ENCODE measurements at places on chromosomes 4 and X.

- H3K27me3 ChIP-seq = no peaks in the 10 kb centered on the region
- no peak overlapping the region for H3K4me3 ChIP-seq
- peaks cover 3% of the 10 kb centered on the region for H3K36me3 ChIP-seq
- no peak for DNase-seq
- H3K27ac ChIP-seq = no peak overlapping the region
These were observed 102.4 kb upstream of the TLR3 start for GRCh38 chr4:185966549-185966948.

DNA sequence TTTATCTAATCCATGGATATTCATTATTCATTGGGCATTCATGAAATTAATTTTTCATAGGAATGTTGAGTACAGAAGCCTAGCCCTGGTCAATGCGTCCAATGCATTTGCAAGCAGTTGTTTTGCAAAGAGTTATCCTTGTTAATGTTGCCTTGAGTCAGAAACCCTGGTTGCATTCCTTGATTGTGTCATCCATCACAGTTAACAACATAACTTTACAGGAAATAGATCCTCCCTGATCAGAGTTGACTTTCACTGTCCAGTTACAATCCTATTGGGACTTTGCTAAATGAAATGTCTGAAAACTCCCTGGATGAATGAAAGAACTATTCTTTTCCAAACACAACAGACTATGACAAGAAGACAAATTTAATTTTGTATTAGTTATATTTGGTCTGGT lies 924.3 kb upstream of the SLIT2 start:
- no peaks in the 10 kb centered on the region for H3K36me3 ChIP-seq
- H3K27ac ChIP-seq = no peak overlapping the region
- no peak overlapping the region for H3K4me3 ChIP-seq
- no peaks in the 10 kb centered on the region for H3K4me1 ChIP-seq
- H3K27me3 ChIP-seq = no peaks in the 10 kb centered on the region

- no peak for DNase-seq
- H3K4me1 ChIP-seq = no peaks in the 10 kb centered on the region
- H3K36me3 ChIP-seq = peaks cover 4% of the 10 kb centered on the region
- no peak overlapping the region for H3K27ac ChIP-seq
- H3K27me3 ChIP-seq = no peaks in the 10 kb centered on the region
These were observed 33.9 kb downstream of the LRP2BP start for GRCh38 chr4:185361872-185362271.

- DNase-seq = no peak
- H3K4me3 ChIP-seq = no peak overlapping the region
- no peaks in the 10 kb centered on the region for H3K36me3 ChIP-seq
These were observed 23.9 kb upstream of the MXD4 start for GRCh38 chr4:2285613-2286381.

GRCh38 chr4:113173793-113174264 lies 124.4 kb downstream of the ANK2 start:
- no peak for DNase-seq
- no peaks in the 10 kb centered on the region for H3K36me3 ChIP-seq
- no peak overlapping the region for H3K27ac ChIP-seq
- H3K4me1 ChIP-seq = peaks cover 8% of the 10 kb centered on the region
- H3K4me3 ChIP-seq = no peak overlapping the region

DNA sequence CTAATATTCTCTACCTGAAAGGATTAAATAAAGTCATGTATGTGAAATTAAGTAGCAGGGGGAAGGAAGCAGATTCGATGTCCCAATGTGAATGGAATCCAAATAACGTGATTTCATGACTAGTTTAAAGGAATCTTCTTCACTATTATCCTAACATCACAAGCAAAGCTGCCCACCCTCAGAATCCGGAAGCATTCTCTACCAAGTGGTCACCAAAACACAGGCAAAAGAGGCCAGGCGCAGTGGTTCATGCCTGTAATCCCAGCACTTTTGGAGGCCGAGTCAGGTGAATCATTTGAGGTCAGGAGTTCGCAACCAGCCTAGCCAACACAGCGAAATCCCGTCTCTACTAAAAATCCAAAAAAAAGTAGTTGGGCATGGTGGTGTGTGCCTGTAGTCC lies 212.9 kb downstream of the LDB2 start:
- H3K4me1 ChIP-seq = no peaks in the 10 kb centered on the region
- no peak overlapping the region for H3K27ac ChIP-seq

- no peak overlapping the region for H3K4me3 ChIP-seq
- H3K27ac ChIP-seq = no peak overlapping the region
- peaks cover 52% of the 10 kb centered on the region for H3K4me1 ChIP-seq
- DNase-seq = no peak
- H3K27me3 ChIP-seq = no peaks in the 10 kb centered on the region
These were observed 7.3 kb downstream of the SPARCL1 start for GRCh38 chr4:87521757-87522374.
